ENCODE measurements at places on chromosomes 5 and 9. TPM values are rescaled to one million over a fixed set of nuclear protein-coding genes. Genes with fewer than 3 reads are reported as not detected.

- DNase-seq, result no peak
Measured at GRCh38 chr5:77761606-77762005, 14.5 kb downstream of the TBCA start.

DNA sequence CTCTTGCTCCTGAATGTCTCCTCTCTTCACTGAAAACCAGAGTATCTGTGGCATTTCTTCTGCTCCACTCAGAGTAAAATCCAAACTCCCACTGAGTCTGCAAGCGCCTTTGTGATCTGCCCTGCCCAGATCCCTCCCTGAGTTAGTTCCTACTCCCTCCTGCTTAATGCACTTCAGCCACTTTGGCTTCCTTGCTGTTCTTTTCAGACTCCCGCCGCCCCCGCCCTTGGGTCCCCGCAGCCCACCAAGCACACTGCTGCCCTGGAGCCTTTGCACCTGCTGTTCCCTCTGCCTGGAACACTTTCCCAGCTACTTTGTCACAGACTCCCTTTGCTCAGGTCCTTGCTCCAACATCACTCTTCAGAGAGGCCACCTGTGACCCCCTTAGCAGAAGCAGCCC lies 127.2 kb upstream of the SLC25A48 start:
- no peak for DNase-seq

DNA sequence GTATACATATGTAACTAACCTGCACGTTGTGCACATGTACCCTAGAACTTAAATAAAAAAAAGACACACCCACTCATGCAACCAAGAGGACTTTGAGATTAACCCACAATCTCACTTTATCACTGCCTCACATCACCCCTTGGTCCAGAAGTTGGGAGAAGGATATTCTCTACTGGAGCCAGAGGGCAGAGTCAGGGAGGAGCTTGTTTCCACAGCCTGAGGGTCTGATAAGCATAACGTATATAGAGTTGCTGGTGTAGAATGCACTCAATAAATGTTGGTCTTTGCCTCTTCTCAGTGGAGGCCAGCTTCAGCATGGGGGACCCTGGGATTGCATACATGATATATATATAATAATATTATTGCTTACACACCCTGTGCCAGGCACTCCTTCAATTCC lies 10.1 kb downstream of the KCNV2 start:
- DNase-seq, result no peak

DNA sequence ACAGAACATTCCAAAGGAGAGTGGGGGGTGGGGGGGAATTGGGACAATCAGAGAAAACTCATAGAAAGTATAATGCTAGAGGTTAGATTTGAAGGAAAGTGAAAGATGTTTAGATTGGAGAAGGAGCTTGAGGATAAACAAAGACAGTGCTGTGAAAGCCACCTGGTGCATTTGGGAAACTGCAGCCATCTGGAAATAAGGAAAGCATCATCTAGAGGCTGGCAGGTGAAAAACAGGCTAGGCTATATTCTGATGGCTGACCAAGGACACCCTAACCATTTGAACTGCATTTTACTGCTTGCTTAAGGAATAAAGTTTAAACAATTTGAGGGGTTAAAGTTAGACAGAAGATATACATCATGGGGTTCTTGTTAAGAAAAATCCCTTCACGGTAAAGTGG lies 296.4 kb downstream of the CETN3 start:
- DNase-seq, result no peak

DNA sequence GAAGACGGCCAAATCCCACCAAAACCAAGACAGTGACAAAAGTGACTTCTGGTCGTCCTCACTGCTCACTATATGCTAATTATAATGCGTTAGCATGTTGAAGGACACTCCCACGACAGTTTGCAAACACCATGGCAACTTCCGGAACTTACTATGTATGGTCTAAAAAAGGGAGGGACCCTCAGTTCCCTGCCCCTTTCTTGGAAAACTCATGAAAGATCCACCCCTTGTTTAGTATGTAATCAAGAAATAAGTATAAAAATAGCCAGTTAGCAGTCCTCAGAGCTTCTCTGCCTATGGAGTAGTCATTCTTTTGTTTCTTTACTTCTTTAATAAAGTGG lies 9.5 kb downstream of the FCN2 start:
- no peak for DNase-seq

DNA sequence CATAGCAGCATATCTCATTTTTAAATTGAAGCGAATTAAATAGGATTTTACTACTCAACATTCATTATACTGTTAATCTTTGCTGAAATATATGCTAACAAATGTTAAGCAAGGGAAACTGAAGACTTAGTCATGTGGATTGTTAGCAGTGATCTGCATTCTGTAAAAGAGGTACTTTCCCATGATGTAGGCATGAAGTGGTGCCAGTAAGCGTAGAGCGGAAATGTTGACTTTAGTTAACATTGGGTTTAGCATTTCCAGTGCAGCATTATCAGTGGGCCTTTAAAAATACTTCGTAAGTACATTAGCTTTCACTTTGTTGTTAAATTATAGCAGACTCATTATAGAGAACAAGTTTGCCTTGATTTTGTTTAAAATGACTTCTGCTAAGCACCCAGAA lies 130.3 kb downstream of the CDC42SE2 start:
- DNase-seq, result no peak

DNA sequence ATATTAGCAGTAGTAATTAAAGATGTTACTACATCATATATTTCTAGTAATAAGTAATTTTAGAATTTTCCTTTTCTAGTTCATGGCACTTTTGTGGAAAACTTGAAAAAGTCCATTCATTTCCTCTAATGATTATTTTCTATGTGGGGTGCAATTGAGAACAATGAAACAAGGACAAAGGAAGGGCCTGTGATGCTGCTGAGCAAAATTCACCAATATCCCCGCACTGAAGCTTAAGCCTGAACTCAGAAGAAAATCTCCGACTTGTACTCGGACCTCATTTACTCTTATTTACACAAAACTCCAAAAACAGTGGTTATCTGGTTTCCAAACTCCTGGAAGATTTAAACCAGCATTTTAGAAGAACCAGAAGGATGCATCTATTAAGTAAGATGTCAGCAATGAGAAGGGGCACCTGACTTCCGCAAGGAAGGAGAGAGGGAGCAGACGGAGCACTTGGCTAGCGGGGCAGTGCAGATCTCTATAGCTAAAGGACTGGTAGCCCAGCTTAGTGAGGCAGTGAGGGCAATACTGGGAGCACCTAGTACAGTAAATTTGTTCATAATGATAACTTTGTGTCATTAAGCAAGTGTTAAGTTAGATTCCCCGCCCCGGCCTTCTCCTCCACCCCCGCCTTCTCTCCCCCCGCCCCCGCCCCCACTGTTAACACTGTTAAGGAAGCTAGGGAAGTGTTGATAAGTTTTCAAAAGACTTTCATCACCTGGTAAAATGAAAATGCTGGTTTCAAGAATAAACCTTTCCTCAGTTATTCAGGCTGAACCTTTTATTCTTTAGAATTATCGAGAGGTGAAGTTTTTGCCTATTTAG lies 123.3 kb downstream of the ZSWIM6 start:
- no peak for DNase-seq

DNA sequence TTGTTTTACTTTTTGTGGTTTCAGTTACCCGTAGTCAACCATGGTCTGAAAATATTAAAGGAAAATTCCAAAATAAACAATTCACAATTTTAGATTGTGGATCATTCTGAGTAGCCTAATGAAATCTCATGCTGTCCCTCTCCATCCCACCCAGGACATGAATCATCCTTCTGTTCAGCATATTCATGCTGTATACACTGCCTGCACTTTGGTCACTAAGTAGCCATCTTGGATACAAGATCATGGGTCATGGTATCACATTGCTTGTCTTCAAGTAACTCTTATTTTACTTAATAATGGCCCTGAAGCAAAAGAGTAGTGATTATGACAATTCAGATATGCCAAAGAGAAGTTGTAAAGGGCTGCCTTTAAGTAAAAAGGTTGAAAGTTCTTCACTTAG lies 536.5 kb upstream of the ACO1 start:
- DNase-seq, result no peak

DNA sequence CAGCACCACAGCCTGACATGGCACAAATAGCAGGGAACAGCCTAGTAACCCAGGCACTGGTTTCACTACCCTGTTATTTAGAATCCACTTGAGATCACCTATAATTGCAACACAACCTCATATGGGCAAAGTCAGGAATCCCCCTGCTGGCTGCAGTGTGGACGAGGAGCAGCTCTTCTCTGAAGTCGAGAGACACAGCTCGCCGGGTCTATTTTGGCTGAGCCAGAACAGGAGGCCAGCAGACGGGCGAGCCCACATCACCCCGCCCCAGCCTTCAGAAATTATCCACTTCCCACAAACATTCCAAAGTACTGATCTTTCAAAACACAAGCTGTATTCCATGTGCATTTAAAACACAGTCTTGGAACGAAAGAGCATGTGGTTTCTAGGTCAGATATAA lies 179.0 kb downstream of the ROR2 start:
- DNase-seq, result no peak

DNA sequence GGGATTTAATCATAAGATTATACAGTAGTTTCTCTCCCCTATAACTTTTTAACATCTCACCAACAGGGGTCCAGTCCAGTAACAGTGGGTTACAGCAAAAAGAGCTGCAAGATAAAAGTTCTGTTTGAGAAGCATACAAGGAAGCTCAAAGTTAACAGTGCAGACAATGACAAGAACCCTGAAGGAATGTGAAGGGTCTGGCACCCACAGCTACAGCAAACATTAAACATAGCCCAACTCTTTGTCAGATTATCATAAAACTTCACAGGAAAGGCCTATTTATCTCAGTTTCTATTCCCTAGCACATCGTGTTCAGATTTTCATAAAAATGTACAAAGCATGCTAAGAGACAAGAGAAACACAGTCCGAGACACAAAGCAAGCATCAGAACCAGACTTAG lies 309.4 kb downstream of the DIRAS2 start:
- DNase-seq, result no peak

DNA sequence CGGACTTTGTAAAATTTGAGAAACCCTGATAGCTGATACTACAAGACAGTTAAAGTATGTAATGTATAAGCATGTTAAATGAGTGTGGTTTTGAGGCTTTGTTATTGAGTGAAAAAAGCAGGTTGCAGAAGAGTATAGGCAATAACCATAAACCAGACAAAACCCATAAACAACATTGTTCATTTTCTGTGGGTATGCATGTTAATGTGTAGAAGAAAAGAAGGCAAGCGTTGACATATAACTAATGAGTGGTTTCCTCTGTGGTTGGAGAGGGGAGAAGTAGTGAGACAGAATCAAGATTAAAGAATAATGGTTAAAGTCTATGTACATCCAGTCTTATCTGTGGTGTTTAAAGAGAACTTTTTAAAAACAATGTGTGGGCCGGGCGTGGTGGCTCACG lies 26.2 kb downstream of the RAD23B start:
- no peak for DNase-seq

DNA sequence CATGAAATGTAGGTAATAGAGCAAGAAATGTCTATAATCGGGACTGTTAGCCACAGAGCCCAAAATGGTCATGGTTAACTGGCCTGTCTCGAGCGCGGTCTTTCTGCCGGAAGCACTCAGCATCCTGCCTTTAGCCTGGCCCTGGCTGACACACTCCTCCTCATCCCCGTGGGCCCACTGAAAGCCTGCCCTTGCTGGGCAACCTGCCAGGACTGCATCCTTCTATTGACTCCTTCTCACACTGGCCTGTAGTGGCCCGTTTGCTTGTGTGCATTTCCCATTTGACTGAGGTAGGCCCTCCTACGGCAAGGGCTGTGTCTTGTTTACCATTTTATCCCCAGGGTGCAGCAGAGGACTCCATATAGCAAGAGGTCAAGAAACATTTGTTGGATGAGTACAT lies 215.7 kb downstream of the ATPSCKMT start:
- no peak for DNase-seq

- no peak for DNase-seq
Measured at GRCh38 chr5:1055896-1056610, 47.5 kb downstream of the NKD2 start.

DNA sequence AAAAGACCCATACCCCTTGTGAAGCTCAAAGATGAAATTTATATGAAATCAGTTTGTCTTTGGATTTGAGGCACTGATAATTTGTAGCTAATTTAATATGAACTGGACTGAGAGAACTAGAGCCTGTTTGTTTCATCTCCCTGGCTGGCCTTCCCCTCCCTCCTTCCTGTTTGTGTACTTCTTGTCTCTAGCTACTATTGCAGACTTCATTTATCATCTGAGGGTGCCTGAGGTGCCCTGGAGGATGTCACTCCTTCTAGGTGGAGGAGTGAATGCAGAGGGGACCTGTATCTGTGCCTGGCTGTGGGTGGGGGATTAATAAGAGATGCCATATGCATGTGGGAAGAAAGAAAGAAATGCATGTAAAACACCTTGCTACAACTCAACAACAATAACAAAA lies 22.2 kb upstream of the GNPDA1 start:
- DNase-seq, result no peak

DNA sequence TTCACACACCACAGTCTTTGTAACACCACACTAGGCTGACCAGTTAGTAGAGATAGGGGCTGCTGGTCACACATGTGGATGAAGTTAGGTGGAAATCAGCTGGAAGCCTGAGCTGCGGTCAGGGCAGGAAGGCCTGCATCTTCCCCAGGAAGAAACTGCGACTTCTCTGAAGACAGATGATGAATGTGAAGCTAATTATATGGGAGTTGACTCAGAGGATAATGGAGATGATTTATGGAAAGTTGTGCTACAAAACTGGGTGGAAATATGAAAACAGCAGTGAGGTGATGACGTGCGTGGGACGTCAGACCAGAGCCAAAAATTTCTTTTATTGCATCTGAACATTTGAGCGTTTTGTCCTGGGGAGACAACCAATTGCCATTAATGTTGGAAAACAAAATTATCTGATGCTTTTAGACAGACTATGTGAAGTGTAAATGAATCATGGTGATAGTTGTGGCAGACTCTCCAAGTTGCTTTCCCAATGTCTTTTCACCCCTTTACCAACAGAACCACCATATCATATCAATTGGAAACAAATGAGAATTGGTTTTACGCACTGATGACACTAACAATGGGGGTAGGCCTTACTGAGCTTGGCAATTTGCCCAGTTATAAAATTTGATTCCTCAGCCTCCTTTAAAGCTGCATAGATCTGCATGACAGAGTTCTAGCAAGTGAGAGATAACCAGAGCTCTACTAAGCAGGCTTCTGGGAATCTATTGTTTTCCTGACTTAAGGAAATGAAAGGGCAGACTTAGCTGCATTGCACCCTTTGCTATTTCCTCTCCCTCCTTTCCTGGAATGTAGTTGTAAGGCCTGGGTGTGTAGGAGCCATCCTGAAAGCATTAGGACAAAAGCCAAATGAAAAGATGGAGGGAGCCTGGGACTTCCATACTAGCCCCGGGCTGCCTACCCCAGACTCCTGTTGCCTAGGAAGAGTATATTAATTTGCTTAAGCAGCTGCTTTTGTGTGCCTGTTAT lies 84.0 kb downstream of the RAB3C start:
- peak; percentile 33 for DNase-seq

GRCh38 chr5:168426007-168426863 lies 60.0 kb upstream of the RARS1 start:
- DNase-seq, result no peak

DNA sequence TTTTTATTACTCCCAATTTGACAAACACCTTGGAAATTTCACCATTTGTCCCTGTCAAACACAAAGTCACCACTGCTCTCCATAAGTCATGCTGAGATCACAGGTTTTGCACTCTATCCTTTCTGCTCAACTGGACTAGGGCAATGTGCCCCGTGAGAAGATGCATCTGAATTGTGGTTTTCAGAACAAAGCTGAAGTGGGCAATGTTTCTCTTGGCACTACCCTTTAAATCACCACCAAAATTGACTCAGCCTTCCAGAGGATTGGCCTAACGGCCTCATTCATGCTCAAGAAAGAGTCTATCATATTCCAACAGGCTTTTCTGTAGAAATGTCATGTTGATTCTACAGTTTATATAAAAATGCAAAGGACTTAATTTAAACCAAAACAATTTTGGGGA lies 81.0 kb upstream of the TRIO start:
- DNase-seq, result no peak

Gene CCDC192
- not detected for total RNA-seq

Gene OTULINL
- 13.0 TPM for total RNA-seq

Gene ZNF883
- total RNA-seq, result 2.9 TPM

Data from urinary bladder (tissue), 4 donors.